ENCODE measurements at places on chromosomes 2 and 18.
A peak's percentile ranks its signal among the peaks of the same experiment; 100 is the strongest.

DNA sequence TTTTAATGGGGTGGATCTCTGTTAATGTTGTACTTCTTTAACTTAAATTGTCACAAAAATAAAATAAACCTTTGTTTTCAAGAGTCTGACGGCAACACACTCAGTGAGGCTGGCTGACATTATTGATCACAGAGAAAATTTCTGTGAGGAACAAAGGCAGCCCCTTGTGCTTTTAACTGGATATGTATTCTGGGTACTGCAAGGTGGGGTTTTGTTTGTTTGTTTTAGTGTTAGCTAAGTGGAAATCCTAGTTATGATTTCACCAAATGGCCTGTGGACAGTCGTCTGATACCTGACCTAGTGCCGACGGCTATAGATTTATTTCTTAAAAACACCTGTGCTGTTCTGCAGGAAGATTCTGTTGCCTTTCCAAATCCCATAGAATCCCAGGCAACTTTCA is 1329.5 kb upstream of the ZEB2 start:
- DNase-seq: no peak

- no peak for DNase-seq
Measured at GRCh38 chr2:174333017-174333371, 1.8 kb upstream of the SP9 start.

DNA sequence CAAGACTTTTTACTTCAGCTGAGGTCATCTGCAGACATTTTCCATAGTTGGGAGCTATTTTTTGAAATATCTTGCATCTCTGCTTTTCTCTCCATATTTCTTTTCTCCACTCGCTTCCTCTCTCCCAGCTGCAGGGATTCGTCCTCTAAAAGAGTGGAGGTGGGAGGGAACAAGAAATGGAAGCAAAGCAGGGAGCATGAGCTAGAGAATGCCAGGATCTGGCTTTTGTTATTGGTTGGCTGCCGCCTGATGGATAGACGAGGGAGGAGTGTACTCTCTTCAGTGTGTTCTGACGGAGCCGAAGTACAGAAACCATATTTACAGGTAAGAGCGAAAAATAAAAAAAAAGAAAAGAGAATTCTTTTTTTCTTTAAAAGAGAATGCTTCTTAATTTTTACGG is at the start of gene CSRNP3:
Gene CSRNP3, plus strand, starts transcription at position 282 of the 400 bp plus-strand sequence. CDS start 125,368 bp downstream, outside the sequence.
- DNase-seq: peak; percentile 77

- DNase-seq: no peak
Measured at GRCh38 chr2:12700989-12701388, 15.7 kb upstream of the TRIB2 start.

DNA sequence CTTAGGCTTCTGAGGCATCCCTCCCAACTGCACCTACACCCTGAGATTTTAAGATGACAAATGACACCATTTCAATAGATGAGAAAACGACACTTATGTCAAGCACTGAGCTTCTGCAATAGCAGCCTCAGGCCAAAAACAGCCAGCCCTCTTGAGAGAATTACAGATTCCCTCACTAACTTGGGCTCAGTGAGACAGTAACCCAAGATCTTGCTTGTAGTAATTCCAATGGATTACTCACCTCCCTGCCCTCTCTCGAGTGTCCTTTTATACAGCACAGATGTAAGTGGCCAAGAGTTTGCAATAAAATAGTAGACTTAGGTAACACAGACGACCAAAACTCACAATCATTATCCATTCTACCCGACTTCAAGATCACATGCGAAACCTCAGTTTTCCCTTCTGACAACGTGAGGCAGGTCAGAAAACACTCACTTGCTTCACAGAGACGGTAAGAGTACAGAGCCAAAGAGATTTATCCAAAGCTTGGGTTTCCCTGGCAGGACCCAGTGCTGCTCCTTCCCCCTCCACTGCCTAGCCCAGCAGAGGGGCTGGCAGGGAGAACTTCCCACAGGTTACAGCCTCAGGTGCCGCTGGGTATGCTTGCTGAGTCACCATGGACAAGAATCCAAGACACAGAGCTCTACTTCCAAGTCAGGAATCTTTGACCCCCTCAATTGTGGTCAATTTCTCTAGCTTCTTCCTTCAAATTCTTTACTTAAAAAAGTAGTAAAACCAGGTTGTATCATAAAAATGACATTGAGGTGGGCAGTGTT is 181.4 kb downstream of the MYO5B start:
- no peak for DNase-seq

DNA sequence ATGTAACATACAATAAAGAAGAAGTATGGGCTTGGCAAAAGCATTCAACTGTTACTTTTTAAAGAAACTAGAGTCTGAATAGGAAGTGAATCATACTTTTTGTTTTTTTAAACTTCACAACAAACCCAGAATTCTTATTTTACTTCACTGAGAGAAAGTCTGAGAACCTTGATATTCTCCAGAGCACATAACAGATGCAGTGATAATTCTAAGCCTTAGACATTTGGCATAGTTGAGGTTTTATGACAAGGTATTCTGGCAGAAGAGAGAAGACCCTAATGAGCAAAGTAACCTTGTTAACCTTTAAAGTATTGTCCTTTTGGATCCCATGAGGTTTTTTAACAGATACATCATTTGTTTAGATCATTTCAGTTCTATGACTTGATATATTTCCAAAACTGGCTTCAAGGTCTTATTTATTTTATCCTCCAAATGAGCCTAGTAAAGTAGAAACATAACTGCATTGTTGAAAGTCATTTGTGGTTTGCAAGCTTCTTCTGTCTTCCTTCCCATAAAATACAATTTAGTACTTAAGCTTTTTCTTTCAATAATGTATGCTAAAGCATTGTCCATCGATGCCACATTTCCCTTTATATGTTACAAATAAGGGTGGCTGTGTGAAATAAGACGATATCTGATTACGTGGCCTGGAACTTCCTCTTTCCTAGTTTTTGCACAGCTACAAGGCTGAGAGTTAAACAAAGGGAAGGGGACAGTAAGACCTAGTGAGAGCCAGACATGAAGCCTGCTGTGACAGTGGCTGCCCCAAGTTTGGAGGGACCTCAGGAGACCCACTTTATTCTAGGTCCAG is 86.1 kb upstream of the ITPRID2 start:
- DNase-seq: no peak

- no peak for DNase-seq
Measured at GRCh38 chr2:122980671-122981070, 1044.4 kb upstream of the CNTNAP5 start.

DNA sequence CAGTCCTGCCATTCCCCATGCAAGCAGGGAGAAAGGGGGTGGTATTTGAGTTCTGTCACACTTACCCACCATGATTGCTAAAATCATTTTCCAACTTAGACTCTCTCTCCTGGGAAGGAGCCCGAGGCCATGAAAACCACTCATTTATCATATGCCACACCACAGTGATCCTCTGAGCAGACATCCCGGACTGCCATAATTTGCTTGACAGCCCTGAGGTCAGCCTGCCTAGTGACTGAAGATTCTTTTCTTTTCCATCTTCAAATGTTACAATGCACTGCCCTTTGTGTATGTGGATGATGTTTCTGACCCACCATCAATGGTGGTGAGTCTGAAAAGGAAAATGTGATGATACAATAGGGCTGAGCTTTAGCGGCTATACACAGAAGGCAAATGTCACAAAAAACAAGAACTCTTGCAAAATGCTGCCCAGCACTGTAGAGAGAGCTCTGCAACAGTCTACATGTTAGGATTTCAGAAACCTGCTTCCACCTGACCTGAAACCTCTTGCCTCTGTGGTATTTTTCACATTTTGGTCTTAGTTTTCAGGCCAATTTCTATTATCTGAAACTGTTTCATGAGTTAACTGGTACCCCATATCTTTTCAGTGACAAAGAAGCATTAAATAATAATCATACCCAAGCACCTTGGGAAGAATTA is 272.8 kb downstream of the ZNF385B start:
- no peak for DNase-seq

GRCh38 chr18:59696311-59697235 is 650 bp downstream of the CCBE1 start:
- DNase-seq: no peak

- no peak for DNase-seq
Measured at GRCh38 chr2:147451902-147452515, 392.8 kb upstream of the ACVR2A start.

DNA sequence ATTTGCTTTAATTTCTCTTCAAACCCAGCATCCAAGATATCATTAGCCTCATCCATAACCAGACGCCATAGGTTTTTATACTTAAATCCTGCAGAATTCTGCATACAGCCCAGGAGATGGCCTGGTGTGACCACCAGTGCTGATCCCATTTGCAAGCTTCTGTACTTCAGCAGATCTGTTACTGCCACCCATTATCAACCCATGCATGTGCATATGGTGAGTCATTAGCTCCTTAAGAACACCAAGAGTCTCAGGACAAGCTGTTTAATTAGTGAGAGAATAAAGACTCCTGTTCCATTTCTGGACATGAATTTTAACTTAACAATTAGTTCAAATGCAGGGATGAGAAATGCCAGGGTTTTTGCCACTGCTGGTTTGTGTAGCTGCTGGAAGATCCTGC is 110.7 kb upstream of the TANK start:
- no peak for DNase-seq

DNA sequence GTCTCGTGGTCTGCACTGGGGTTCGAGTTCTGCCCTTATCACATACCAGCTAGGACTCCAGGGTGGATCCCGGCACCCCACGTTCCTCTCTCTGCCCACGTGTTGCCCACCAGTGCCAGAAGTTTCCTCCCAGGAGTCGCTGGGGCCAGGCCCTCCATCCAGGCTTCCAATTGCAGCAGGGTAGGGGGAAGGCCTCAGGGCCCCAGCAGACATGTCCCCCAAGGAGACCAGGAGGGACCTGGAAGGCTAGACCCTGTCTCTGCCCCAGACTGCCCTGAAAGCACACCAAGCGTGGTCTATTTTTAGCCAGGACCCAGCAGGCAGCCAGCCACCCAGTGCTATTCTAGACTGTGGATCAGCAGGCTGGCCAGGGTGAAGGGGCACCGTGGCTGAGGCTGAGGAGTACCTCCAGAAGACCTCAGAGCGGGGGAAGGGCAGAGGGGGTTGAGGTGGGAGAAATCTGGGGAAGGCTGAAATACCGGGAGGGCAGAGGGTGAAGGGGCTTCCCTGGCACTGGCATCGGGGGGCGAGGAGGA is 18.8 kb upstream of the TNS1 start:
- no peak for DNase-seq

- DNase-seq: no peak
Measured at GRCh38 chr2:73832930-73833329, 4.2 kb downstream of the STAMBP start.

- no peak for DNase-seq
Measured at GRCh38 chr2:217952409-217952808, 50.4 kb downstream of the TNS1 start.

GRCh38 chr18:24761765-24762164 is 301.3 kb downstream of the HRH4 start:
- DNase-seq: no peak

DNA sequence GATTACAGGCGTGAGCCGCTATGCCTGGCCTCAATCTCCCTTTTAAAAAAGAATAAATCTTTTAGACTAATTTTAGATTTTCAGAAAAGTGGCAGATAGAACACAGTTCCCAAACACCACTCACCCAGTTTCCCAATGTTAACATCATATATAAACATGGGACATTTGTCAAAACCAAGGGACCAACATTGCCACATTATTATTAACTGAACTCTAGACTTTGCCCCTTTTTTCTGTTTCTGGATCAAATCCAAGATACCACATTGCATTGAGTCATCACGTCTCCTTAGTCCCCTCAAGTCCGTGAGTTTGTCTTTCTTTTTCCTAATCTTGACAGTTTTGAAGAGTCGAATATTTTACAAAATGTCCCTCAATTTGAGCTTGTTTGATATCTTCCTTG is 2.4 kb downstream of the C2orf42 start:
- no peak for DNase-seq

DNA sequence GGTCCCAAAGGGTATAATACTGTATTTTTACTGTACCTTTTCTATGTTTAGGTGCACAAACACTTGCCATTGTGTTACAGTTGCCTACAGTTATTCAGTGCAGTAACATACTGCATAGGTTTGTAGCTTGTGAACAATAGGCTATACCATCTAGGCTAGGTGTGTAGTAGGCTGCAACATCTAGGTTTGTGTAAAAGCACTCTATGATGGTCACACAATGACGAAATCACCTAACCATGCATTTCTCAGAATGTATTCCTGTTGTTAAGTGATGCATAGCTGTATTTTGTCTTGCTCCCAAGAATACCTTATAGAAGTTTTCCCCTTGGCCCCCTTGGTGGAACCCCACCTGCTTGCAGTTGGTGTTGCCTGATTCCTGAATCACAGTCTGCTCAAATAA is 29.3 kb upstream of the AGFG1 start:
- DNase-seq: no peak

- no peak for DNase-seq
Measured at GRCh38 chr18:31977270-31977872, 34.4 kb upstream of the TRAPPC8 start.

DNA sequence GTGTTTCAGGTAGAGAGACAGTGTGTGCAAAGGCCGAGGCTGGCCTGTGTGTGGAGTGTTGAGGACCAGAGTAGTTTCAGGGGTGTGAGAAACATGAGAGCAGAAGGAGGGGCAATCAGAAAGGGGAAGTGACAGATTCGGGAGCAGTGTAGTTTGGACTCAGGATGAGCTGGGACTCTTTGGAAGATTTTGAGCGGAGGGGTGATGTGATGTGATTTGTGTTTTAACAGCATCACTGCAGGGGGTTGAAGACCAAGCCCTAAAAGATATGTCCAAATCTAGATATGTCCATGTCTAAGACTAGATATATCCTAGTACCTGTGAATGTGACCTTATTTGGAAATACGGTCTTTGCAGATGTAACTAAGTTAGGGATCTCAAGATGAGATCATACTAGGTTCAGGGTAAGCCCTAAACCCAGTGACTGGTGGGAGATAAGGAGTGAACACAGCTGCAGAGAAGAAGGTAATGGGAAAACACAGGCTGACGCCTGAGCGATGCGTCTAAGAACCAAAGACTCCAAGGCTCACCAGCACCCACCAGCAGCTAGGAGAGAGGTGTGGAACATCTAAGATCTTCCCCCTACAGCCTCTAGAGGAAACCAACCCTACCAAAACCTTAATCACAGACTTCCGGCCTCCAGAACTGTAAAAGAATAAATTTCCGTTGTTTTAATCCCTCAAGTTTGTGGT is 38.5 kb upstream of the MYO3B start:
- DNase-seq: no peak

DNA sequence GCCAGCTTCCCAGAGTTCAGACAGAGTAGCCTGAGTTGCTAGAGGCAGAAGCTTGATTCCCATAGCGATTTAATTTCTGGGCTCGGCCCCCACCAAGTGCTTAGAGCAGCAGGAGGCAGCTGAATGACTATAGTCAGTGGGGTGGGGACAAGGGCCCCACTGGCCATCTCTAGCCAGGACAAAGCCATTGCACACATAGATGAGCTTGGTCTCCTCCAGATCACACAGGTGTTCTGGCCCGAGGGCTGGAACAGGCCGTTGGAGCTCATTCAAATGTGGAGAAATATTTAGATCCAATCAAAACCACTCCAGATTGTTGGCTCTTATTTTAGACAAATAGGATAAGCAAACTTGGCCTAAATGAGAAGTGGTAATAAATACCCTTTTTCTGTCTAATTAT is 287.3 kb upstream of the NCKAP5 start:
- no peak for DNase-seq

GRCh38 chr2:127575185-127575765 is 39.8 kb downstream of the MYO7B start:
- no peak for DNase-seq

Data from anterior cingulate cortex (tissue), 58 donors.